ENCODE measurements at places on chromosomes 1 and 21.

- DNase-seq: no peak
- peaks cover 9% of the 10 kb centered on the region for H3K4me1 ChIP-seq
- H3K27me3 ChIP-seq: no peaks in the 10 kb centered on the region
- no peak overlapping the region for H3K4me3 ChIP-seq
- no peak overlapping the region for H3K27ac ChIP-seq
Measured at GRCh38 chr1:204337583-204337982, 22.1 kb downstream of the PLEKHA6 start.

GRCh38 chr1:22778862-22779520 lies 68.4 kb downstream of the EPHB2 start:
- peaks cover 5% of the 10 kb centered on the region for H3K4me1 ChIP-seq
- no peak overlapping the region for H3K4me3 ChIP-seq

- peaks cover 100% of the 10 kb centered on the region for H3K27me3 ChIP-seq
- H3K36me3 ChIP-seq: no peaks in the 10 kb centered on the region
- DNase-seq: no peak
- peak overlapping the region; percentile 48 for H3K4me3 ChIP-seq
- H3K27ac ChIP-seq: no peak overlapping the region
- H3K4me1 ChIP-seq: peaks cover 86% of the 10 kb centered on the region
Measured at GRCh38 chr1:197913495-197914276, 3.5 kb upstream of the LHX9 start.

DNA sequence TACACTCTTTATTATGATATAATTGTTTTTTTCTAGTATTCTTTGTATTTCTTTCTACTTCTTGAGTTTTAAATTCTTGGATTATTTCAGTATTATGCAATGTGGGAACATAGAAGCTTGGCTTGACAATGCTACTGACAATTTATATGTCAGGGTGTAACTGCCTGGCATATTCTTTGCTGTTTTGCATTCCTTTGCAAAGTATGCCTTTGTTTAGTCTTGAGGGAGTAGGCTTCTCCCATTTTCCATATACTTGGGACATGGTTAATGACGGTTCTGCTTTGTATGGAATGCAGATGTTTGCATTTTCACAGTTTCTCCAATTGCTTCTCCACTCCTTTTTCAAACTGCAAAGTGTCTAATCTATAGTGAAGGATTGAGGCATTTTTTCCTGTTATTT lies 109.8 kb downstream of the HMCN1 start:
- H3K27ac ChIP-seq: no peak overlapping the region
- no peak for DNase-seq
- peaks cover 11% of the 10 kb centered on the region for H3K4me1 ChIP-seq
- no peak overlapping the region for H3K4me3 ChIP-seq
- H3K27me3 ChIP-seq: no peaks in the 10 kb centered on the region
- no peaks in the 10 kb centered on the region for H3K36me3 ChIP-seq

DNA sequence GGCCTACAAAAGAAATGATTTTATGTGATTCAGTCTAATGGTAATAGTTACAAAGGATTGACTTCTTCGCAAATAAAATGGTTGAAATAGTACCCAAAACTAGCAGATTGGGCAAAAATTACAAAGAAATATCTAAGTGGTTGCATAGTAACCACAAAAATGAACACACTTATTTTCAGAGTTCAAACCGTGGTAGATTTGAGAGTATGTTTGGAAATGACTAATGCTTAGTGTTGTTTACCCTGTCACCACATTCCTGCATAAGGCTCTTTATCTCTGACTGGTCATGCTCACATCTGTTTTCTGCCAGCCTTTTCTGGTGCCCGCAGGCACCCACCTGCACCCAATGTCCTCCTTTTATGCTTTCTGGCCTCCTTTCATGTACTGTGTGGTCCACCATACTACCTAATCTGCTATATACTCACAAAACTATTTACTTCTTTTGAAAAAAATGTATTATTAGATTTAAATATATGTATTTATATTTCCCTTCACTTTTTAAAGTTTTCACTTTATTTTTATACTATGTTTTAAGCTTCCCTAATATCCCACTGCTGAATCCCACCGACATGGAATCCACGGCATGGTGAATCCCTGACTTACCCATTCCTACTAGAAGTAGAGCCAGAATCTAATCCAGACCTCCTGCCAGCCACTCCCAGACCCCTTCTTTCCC lies 30.3 kb downstream of the PTPRC start:
- no peaks in the 10 kb centered on the region for H3K4me1 ChIP-seq
- no peak overlapping the region for H3K27ac ChIP-seq
- no peaks in the 10 kb centered on the region for H3K36me3 ChIP-seq

- no peak for DNase-seq
- no peaks in the 10 kb centered on the region for H3K4me1 ChIP-seq
- no peak overlapping the region for H3K4me3 ChIP-seq
- no peaks in the 10 kb centered on the region for H3K36me3 ChIP-seq
- H3K27ac ChIP-seq: no peak overlapping the region
- no peaks in the 10 kb centered on the region for H3K27me3 ChIP-seq
Measured at GRCh38 chr1:71695084-71695483, 587.3 kb downstream of the NEGR1 start.

- peak; percentile 43 for DNase-seq
- H3K4me3 ChIP-seq: peak overlapping the region; percentile 97
- peak overlapping the region; percentile 94 for H3K27ac ChIP-seq
- no peaks in the 10 kb centered on the region for H3K36me3 ChIP-seq
Measured at GRCh38 chr1:161725908-161726472, 4.6 kb downstream of the FCRLB start.

DNA sequence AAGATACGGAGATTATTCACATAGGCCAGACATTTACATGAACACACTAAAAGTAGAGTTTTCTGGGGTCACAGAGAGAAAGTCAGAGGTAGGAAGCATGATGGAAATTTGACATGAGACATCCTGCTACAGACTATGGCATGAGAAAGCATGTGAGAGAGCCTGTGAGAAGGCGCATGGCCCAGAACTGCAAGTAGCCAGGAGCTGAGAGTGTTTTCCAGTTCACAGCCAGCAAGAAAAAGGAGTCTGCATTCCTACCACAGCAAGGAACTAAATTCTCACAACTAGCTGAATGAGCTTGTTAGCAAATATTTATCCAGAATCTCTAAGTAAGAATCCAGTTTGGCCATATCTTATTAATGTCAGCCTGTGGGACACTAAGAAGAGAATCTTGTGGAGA lies 673.3 kb downstream of the BRINP3 start:
- H3K4me1 ChIP-seq: no peaks in the 10 kb centered on the region
- no peaks in the 10 kb centered on the region for H3K36me3 ChIP-seq
- H3K27me3 ChIP-seq: no peaks in the 10 kb centered on the region
- DNase-seq: no peak
- no peak overlapping the region for H3K4me3 ChIP-seq
- no peak overlapping the region for H3K27ac ChIP-seq

DNA sequence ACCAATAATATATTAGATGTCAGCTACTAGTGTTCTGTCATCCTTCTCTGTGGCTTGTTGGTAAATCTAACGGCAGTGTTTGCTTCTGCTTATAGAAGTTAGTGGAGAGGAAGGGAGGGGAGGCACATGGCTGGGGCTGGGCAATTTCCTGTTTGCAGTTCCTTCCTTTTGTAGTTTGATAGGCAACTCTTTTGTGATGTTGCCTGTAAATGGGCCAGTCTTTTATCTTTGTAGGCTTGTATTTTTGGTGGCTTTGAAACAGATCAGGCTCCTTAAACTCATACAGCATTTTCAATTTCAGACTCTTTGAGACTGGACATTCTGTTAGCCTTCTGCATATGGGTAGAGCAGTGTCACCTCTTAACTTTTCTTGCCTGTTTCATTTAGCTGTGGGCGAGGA lies 48.1 kb downstream of the CDC14A start:
- H3K4me1 ChIP-seq: peaks cover 18% of the 10 kb centered on the region
- H3K27me3 ChIP-seq: no peaks in the 10 kb centered on the region
- peaks cover 6% of the 10 kb centered on the region for H3K36me3 ChIP-seq
- peak; percentile 38 for DNase-seq
- peak overlapping the region; percentile 71 for H3K27ac ChIP-seq
- no peak overlapping the region for H3K4me3 ChIP-seq

GRCh38 chr1:215114154-215114933 lies 31.8 kb downstream of the KCNK2 start:
- no peak overlapping the region for H3K27ac ChIP-seq
- no peak overlapping the region for H3K4me3 ChIP-seq
- H3K4me1 ChIP-seq: no peaks in the 10 kb centered on the region

- H3K36me3 ChIP-seq: no peaks in the 10 kb centered on the region
- H3K4me1 ChIP-seq: no peaks in the 10 kb centered on the region
- DNase-seq: no peak
- peaks cover 84% of the 10 kb centered on the region for H3K27me3 ChIP-seq
- no peak overlapping the region for H3K27ac ChIP-seq
- H3K4me3 ChIP-seq: no peak overlapping the region
Measured at GRCh38 chr1:10901891-10902805, 105.7 kb upstream of the CASZ1 start.

- H3K4me3 ChIP-seq: no peak overlapping the region
- DNase-seq: no peak
- no peak overlapping the region for H3K27ac ChIP-seq
- H3K36me3 ChIP-seq: no peaks in the 10 kb centered on the region
Measured at GRCh38 chr21:26777166-26777565, 68.0 kb downstream of the ADAMTS1 start.

GRCh38 chr1:232037774-232038388 lies 411.3 kb downstream of the DISC1 start:
- H3K27ac ChIP-seq: peak overlapping the region; percentile 4
- H3K36me3 ChIP-seq: no peaks in the 10 kb centered on the region
- H3K4me1 ChIP-seq: peaks cover 16% of the 10 kb centered on the region
- DNase-seq: no peak
- H3K27me3 ChIP-seq: no peaks in the 10 kb centered on the region

DNA sequence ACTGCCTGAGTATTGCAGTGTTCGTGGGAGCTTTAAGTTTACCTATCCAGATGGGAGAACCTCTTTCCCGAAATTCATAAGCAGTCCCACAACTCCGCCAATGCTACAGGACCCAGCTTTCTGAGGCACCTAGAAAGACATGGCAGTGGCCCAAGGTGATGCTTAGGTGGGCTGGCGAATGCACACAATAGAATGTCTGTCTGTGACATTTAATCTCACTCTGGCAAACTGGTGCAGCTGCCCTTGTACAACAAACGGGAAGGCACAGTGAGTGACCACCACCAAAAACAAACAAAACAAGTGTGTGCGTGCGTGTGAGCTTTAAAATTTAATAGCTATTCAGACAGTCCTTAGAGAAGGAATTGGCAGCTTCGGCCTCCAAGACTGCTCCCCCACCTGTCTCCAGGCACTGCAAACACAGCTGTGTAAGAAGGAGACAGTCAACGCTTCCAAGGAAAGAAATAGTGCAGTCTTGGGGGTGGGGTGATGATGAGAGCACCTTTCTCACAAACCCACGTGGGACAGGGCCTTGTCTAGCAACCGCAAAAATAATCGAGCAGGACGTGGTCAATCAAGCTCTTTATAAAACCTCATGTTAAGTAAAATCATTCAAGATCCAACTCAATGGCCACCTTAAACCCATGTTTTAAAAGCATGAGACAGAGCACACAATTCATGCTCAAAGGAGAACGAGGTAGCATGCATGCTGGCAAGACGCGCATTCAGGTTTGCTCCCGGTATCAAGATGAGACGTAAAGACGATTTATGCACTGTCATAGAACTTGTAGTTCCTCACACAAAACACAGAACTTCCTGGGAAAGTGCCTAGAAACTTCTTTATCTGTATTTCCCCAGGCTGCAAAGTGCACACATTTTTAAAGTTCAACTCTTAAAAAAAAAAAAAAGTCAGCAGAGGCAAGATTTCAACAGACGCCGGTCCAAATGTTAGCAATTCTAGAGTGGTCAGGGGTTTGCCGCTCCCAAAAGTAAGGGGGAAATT lies 84.1 kb downstream of the TM2D1 start:
- peak overlapping the region; percentile 79 for H3K27ac ChIP-seq
- H3K4me3 ChIP-seq: peak overlapping the region; percentile 42
- peak; percentile 23 for DNase-seq
- no peaks in the 10 kb centered on the region for H3K36me3 ChIP-seq
- no peaks in the 10 kb centered on the region for H3K27me3 ChIP-seq

GRCh38 chr1:98021126-98021525 lies 100.3 kb upstream of the DPYD start:
- H3K4me3 ChIP-seq: no peak overlapping the region
- H3K27ac ChIP-seq: no peak overlapping the region
- no peaks in the 10 kb centered on the region for H3K36me3 ChIP-seq
- H3K27me3 ChIP-seq: no peaks in the 10 kb centered on the region
- H3K4me1 ChIP-seq: no peaks in the 10 kb centered on the region

DNA sequence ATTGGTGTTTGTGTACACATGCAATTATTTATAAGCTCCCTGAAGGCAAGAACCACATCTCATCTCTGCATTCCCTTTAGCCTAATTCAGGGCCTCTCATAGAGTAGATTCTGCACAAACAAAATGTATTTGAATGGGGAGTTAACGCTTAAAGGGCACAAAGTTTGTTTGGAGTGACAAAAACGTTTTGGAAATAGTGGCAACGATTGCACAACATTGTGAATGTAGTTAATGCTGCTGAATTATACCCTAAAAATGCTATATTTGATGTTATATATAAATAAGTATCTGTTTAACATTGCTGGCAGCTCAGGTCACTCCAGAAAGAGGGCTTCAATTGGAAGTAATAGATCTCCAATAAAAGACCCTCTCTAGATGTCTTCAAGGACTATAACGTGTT lies 42.8 kb downstream of the TRIT1 start:
- no peak overlapping the region for H3K27ac ChIP-seq
- no peak for DNase-seq
- no peaks in the 10 kb centered on the region for H3K27me3 ChIP-seq
- peaks cover 72% of the 10 kb centered on the region for H3K36me3 ChIP-seq
- H3K4me1 ChIP-seq: peaks cover 21% of the 10 kb centered on the region
- H3K4me3 ChIP-seq: no peak overlapping the region

DNA sequence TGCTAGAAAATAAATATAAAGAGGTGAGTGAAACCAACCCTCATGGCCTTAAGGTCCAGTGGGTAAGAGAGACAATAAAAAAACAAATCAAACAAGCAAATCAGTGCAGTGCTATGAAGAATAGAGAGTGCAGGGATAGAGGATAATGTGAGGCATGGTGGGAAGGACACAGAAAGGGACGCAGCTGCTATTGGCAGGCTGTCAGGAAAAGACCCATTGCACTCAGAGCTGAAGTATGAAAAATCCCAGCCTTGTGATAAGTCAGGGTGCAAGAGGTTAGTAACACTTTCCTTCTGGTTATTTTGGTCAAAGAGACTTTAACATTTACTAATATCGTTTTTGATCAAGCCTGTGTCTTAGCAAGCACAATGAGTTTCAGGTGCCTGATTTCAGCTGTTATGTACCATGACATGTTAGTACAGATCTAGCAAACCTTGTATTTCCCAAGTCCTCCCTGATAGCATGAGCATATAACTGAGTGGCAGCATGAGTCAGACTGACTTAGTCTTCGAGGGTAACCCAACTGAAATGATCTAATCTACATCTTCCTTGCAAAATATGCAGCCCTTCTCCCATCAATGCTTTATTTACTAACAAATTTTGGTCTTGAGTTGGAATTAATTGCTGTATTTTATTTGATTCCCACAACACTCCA lies 31.7 kb downstream of the CHML start:
- H3K27me3 ChIP-seq: no peaks in the 10 kb centered on the region
- no peak for DNase-seq
- peaks cover 4% of the 10 kb centered on the region for H3K4me1 ChIP-seq
- no peak overlapping the region for H3K4me3 ChIP-seq
- no peak overlapping the region for H3K27ac ChIP-seq

GRCh38 chr1:44020464-44020863 lies 10.8 kb downstream of the SLC6A9 start:
- peaks cover 13% of the 10 kb centered on the region for H3K4me1 ChIP-seq
- H3K27me3 ChIP-seq: peaks cover 6% of the 10 kb centered on the region

All from left ventricle myocardium inferior (tissue), 1 donor.